Activated T-helper 1 cell treated with anti-CD3 and anti-CD28 coated beads, Interleukin-2, amount 50 U/mL, for 16 hours (primary cell): ENCODE measurements at places on chromosomes 3 and 15.

GRCh38 chr3:20056725-20057611, 16.7 kb downstream of the KAT2B start:
- no peak for DNase-seq

- no peak for DNase-seq
Observed at GRCh38 chr3:107370907-107371306, 6.3 kb upstream of the CCDC54 start.

GRCh38 chr3:32780071-32780734, 37.6 kb upstream of the TRIM71 start:
- no peak for DNase-seq

DNA sequence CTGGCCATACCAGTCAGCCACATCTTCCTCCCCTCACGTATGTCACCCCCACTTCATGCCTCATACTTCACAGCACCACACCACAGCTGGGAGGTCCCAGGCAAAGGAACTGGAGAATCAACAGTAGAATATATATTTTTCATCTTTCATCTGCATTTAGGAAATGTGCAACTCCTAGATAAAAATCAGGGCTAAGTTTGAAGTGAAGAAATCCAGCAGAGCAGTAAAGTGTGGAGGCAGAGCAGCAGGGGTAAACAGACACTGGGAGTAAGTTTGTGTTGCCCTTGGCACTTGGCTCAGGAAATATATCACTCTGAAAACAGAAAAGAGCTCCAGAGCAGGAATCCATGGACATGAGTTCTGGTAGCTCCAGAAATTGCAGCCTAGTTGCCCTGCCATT, 2.8 kb upstream of the HERC1 start:
- DNase-seq: no peak

DNA sequence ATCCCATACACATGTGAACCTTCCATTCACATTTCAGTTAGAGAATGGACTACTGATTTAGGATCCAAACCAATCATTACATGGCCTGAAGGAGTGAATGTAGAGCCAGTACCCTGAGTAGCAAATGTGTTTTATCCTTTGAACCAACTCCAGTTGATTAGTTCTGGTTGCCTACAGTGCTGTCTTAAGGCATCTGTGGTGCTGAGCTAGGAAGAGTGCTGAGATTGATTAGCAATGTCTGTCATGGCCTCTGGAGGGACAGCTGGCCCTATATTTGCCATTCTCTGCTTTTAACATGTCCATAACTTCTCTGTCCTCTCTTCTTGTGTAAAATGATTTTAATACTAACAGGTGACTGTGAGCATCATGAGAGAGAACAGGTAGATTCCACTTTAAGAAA, 11.1 kb downstream of the LRTM1 start:
- DNase-seq: no peak

DNA sequence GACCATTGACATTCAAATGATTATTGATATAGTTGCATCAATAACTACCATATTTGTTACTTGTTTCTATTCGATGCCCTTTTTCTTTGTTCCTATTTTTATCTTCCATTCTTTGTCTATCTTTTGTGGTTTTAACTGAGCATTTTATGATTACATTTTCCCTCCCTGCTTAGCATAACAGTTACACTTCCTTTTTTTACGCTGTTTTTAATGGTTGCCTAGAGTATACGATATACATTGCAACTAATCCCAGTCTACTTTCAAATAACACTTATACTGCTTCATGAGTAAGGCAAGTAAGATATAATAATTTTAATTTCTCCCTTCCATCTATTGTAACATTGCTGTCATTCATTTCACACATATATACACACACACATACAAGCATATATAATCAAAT, 26.3 kb downstream of the COL6A6 start:
- DNase-seq: no peak

DNA sequence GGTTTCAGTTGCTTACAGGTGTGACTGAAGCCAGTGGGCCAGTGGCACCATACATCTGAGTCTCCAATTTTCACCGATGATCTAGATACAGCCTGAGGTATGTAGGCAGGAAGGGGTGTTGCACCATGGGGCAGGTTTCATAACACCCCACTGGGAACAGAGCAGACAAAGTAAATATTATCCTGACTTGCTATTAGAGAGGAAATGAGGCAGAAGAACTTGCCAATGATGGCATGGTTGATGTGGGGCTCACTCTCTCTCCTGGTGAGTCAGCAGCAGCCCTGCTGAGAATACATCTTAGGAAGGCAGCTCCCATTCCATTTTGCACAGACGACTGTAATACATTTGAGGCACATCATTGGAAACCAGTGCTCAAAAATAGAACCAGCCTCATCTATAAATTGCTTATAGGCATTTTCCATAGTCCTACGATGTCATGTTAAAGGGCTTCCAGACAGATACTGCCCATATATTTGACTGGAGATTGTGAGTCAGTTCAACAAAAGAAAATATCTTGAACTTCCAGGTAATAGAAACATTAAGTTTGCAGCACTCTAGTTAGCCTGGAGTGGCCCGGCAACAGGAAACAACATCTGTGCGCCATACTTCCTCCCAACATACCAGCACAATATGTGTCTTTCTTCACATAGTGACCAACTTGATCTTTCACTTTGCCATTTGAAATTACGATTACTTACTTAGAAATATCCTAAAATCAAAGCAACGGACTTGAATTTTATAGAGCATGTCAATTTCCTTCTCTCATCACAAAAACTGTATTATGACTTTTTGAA, 175.5 kb downstream of the NECTIN3 start:
- DNase-seq: no peak

DNA sequence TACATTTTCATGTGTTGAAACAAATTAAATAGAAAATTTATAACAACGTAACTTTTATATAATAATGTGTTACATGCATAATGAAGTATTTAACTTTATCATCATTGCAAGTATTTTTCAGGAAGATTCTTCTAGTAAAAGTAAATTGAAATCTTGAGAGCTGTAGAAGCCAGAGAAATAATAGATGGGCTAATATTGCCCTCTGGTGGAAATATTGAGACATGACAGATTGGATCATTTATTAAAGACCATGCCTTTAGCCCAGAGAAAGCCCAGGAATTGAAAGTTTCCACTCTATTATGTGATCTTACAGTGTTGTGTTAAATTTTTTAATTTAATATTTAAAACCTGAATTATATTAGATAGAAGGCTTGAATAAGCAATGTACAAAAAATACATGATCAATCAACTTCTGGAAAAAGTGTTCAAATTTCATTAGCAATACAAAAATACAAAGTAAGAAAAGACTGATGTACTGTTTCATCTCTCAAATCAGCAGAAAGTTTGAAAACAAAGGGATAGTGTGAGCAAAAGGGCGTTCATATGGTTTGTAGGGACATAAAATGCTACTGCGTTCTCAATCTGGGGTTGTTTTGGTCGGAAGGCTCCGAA, 52.7 kb upstream of the SPTSSB start:
- no peak for DNase-seq

GRCh38 chr15:82709081-82709420, 624 bp downstream of the AP3B2 start:
- no peak for DNase-seq
